ENCODE measurements at places on chromosomes 7 and 10.

GRCh38 chr7:30133736-30134610 lies 813 bp upstream of the MTURN start:
- DNase-seq = no peak

- no peak for DNase-seq
Measured at GRCh38 chr7:12961910-12962480, 274.6 kb downstream of the ARL4A start.

- DNase-seq = no peak
Measured at GRCh38 chr10:28906415-28906814, 229.1 kb downstream of the BAMBI start.

DNA sequence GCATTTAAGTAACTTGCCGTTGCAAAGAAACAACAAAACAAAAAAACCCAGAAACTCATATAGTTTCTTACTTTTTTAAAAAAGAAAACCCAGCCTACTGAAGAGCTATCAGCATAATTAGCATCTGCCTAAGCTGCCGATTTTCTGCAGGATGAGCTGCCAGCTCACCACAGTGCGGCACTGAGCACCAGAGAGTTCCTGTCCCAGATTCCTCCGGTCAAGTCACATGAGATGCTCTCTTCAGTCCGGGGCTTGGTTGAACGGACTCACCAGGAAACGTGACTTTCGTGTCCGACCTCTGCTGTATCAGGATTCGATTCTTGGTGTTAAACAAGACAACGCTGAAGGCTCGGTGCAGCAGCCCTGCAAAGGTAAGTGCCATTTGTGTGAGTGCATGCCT lies 3.2 kb downstream of the IDI2 start:
- no peak for DNase-seq

- no peak for DNase-seq
Measured at GRCh38 chr10:8898745-8899330, 844.4 kb downstream of the GATA3 start.

DNA sequence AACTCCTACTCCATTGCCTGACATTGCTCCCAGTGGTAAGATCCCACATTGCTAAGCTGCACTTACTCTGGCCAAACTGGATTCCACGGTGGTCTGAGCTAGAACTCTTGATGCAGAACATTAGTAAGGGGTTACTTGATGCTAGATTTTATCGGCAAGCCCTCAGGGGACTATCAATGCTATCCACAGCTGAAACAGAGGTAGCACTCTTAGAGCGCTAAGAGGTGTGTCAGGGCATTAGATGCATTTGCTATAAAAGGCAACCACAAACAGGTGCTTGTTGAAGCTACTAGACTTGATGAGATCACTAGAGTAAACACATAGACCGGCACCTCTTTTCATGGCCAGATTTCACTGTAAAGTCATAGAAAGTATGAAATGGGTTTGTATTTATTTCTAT lies 116.3 kb downstream of the MDFIC start:
- DNase-seq = no peak

GRCh38 chr7:75584354-75584753 lies 92.2 kb downstream of the SPDYE5 start:
- DNase-seq = no peak

DNA sequence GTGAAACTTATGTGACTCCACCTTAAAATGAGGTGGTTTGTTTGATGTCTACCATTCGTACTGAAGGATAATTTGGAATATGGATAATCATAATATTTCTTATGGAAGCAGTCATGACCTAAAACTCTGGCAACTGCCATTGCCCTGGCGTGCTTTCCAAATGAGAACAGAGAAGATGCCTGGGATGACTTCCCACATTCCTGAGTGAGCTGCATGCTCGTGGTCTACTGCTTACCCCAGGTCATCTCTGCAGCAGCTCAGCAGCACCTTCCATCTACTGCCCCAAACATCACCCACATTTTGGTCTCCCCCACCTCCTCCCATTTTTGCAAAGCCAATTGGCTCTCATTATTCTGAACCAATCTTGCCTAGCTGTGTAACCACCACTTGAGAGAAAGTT lies 40.1 kb downstream of the LYZL1 start:
- DNase-seq = no peak

GRCh38 chr7:110911632-110912031 lies 179.3 kb upstream of the LRRN3 start:
- DNase-seq = no peak

DNA sequence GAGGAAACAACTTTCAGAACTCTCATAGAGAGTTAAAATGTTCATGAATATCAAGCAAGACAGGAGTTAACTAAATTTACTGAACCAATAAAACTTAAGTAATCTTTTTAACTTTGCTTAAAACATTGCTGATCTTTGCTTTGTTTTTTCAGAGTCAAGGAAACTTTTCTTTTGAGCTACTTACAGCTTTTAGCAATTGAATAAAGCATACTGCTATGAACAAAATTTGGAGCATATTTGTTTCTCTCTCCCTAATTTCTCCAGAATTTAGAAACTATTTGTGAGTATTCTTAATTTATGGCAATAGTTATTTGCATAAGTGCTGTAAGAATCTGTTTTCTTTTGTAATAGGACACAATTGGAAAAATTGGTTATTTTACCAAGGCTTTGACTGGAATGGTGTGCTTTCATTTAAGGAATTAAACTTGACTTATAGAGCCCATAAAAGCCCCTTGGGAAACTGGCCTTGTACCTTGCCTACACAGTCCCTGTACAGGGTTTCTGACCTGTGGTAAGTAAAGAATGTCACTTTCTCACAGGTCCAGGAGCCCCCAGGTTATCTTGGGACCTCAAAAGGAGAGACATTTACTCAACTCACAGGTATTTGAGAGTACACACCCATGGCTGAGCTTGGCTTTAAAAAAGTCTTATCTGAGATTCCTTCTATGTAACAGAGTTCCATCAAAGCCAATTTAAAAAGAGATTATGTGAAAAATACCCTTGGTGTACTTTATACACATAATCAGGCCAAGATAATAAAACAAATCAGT lies 23.3 kb upstream of the KIAA1549 start:
- DNase-seq = no peak

DNA sequence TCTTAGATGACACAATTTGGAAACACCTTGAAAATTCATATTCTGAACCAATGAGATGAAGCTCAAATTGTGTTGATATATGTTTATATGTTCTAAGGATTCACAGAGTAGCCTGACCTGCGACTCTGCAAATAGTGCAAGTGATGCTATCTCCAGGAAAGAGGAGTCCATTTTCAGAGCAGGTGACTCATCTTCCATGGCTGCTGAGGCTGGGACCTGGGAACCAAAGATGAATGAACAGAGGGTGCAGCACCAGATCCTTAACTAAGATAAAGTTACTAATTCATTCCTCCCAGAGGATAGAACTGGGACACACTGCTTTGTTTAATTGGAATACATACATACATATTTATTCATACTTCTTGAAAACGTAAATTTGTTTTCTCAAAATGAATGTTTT lies 240.6 kb upstream of the SEMA3C start:
- DNase-seq = no peak

GRCh38 chr7:45158471-45158870 lies 880 bp downstream of the RAMP3 start:
- no peak for DNase-seq

DNA sequence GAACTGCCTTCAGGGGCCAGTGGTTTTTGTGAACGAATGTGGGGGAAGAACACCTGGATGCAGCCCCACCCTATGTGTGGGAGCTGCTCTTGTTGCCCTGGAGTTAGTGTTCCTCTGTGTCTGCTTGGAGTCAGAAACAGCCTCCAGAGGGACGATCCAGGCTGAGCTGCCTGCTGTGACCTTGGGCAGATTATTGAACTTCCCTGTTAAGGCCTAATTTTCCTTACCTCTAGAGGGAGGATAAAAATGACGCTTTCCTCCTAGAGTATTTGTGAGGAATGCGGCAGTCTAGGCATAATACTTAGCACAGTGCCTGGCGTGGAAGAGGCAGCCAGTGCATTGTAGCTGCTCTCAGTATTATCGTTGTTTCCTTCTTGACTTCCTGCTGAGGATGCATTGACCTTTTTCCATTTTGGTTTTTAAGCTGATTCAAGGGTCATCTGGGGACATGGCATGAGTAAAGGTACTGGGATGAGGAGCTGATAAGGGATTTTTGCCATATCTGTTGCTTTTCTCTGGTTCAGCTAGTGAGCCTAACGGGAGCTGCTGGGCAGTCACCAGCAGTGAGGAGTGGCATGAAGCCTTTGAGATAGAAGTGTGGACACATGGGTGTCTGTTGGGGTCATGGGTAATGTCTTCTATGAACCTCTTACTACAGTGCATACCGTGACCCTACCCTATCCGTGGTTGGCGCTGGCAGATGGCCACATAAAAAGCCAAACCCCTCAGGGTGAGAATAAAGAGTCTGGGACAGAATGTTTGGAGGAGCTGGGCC lies 6.4 kb downstream of the ZFYVE27 start:
- no peak for DNase-seq

- no peak for DNase-seq
Measured at GRCh38 chr10:70744617-70745143, 40.5 kb downstream of the TBATA start.

- no peak for DNase-seq
Measured at GRCh38 chr10:132528064-132528691, 9.4 kb upstream of the INPP5A start.

DNA sequence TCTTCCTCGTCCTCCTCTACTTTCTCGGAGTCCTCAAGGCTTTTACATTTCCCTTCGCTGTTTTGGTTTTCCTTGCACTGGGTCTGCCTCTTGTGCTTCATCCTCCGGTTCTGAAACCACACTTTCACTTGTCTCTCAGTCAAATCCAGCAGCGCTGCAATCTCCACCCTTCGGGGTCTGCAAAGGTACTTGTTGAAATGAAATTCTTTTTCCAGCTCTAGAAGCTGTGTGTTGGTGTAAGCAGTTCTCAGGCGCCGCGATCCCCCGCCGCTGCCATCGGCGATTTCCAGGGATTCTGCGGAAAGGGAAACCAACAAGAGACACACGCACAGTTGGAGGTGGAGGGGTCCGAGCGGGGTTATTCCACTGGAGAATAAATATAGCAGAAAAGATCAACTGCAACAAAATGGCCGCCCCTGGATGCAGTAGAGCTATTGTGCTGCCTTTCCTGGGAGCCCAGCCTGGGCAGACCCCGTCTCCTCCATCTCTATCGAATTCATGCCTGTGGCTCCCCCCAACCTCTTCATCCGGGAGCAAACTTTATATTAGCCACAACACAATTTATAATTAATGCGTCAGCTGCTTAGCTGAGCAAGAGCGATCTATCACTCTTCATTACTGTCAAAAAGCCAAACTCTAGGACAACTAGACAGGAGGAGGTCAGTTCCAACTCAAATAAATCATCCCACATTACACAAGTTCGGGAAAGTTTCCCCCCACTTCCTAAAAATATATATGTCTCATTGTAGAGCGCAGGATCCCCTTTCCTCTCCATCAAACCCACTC lies 1.1 kb downstream of the HOXA2 start:
- no peak for DNase-seq

DNA sequence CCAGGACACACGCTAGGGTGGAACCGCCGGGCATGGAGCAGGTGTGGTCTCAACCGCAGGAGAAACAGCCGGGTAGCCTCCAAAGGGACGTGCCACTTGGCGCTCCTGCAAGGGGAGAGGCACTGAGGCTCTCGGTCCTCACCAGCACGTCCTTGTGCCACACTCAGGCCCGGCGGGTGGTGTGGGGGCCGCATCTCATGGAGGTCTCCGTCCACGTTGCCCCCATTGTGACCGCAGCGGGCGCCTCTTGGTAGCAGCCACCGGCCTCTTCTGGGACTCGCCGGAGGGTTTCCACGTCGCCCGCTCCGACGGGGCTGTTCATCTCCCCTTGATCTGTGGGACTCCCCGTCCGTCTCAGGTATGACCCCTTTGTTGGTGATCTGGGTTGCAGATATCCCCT lies 49.2 kb upstream of the ELFN1 start:
- no peak for DNase-seq

GRCh38 chr10:45422866-45423659 lies 49.0 kb downstream of the ALOX5 start:
- DNase-seq = no peak

GRCh38 chr10:725302-725701 lies 35.8 kb upstream of the DIP2C start:
- DNase-seq = no peak

DNA sequence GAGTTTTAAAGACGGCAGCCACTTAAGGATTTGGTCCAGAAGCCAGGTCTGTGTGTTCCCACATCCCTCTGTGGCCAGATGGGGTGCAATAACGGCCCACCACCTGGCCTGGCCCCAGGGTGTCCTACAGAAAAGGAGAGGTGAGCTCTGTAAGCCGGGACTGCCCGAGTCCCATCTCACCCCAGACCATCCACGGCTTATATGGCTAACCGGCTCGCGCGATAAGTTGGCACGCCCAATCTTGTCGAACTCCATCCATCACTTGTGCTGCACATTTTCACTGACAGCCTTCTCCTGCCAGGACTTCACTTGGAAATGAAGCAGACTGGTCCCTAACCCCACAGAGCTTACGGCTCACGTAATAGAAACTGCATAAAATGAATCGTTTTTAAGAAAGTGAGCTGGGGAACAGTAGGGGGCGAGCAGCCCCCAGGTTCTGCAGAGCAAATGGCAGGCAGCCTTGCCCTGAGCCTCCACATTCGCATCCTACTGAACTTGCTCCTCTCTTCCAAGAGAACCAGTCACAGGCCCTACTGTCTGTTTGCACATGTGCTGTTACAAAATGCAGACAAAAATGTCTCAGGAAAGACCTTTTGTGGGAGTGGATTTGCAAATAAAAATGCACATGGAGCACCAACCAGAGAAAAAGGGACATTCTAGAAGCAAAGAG lies 98.2 kb downstream of the TNS3 start:
- no peak for DNase-seq

- no peak for DNase-seq
Measured at GRCh38 chr7:19772306-19772705, 1.1 kb downstream of the TMEM196 start.

DNA sequence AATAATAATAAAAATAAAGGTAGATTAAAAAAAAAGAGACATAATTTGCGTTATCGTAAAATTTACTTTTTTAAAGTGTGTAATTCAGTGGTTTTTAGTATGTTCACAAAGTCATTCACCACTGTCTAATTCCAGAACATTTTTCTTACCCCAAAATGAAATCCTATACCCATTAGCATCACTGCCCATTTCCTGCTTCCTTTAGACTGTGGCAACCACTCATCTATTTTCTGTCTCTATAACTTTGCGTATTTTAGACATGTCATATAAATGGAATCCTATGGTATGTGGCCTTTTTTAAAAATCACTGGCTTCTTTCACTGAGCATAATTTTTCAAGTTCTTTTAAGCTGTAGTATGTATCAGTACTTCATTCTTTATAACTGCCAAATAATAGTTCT lies 53.6 kb downstream of the KAT6B start:
- DNase-seq = no peak

GRCh38 chr10:77679217-77679616 lies 41.6 kb upstream of the KCNMA1 start:
- no peak for DNase-seq

DNA sequence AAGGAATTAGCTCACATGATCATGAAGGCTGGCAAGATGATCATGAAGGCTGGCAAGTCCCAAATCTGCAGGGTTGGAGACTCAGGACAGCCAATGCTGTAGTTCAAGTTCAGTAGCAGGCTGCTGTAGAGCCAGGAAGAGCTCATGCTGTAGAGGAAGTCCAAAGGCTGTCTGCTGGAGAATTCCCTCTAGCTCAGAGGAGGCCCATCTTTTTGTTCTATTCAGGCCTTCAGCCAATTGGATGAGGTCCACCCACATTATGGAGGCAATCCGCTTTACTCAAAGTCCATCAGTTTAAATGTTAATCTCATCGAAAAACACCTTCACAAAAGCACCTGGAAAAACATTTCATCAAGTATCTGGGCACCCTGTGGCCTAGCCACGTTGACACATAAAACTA lies 24.8 kb upstream of the FAM171A1 start:
- DNase-seq = no peak

Measured in activated T-cell treated with anti-CD3 and anti-CD28 coated beads, Interleukin-2, amount 50 U/mL, for 48 hours (primary cell).